ENCODE measurements at places on chromosomes 1 and 21. TPM values are rescaled to one million over a fixed set of nuclear protein-coding genes. Genes with fewer than 3 reads are reported as not detected.
A peak's percentile ranks its signal among the peaks of the same experiment; 100 is the strongest.

The HSF2BP gene
- 1.7 TPM for total RNA-seq

The ADAMTS4 gene
- total RNA-seq = 10.3 TPM

The CCDC30 gene
- 13.3 TPM for total RNA-seq

- no peak overlapping the region for H3K27ac ChIP-seq
- no peak overlapping the region for H3K4me3 ChIP-seq
- H3K4me1 ChIP-seq = no peaks in the 10 kb centered on the region
- no peak for DNase-seq
- H3K36me3 ChIP-seq = no peaks in the 10 kb centered on the region
Observed at GRCh38 chr1:48789903-48790302, 13.2 kb upstream of the BEND5 start.

DNA sequence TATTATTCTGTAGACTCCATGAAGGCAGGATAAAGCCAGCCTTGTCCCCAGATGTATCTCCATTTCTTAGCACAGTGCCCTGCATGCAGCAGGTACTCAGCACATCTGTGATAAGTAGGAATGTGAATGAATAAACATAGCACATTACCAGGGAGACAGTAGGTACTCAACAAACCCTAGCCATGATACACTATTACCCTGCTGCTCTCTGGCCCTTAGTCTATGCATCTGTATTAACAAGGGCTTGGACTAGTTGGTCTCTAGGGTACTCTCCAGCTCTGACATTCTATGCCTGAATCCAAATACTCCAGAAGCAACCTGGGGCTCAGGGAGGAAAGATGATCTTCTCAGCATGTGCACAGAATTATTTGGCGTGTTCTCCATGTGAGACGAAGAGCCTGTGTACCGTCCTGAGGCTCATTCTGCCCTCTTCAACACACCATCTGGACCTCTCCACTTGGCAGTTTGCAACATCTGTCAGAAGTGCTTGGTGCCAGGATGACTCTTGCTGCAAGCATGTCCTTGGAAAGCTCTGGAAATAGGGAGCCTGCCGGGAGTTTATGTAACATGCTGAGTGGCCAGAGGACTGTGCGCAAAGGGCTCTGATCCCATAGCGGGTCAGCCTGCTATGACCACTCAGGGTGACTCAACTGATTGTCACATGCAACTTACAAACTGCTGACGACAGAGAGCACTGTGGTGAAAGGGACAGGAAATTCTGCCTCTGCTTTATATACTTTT lies 228.2 kb upstream of the USP24 start:
- H3K4me1 ChIP-seq = peaks cover 11% of the 10 kb centered on the region
- H3K27ac ChIP-seq = no peak overlapping the region
- DNase-seq = peak; percentile 91
- no peak overlapping the region for H3K4me3 ChIP-seq
- no peaks in the 10 kb centered on the region for H3K27me3 ChIP-seq

DNA sequence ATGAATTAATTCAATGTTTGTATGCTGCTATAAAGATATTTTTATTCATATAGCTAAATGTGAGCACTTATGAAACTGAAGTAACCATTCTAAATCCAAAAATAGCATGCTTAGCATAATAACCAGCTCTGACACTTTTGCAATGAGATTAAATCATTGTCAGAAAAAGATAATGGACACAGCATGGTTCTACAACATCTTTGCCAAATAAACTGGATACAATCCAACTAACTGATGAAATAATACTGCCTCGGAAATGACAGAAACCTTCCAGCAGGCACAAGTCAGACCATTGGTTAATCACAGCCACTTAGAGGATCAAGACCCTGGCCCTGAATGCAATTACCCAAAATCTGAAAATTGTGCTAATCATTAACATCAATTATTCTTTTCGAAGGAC lies 592.7 kb upstream of the ADGRL4 start:
- H3K27ac ChIP-seq = no peak overlapping the region
- no peak for DNase-seq
- no peaks in the 10 kb centered on the region for H3K27me3 ChIP-seq
- H3K36me3 ChIP-seq = no peaks in the 10 kb centered on the region

- DNase-seq = no peak
- no peak overlapping the region for H3K4me3 ChIP-seq
- H3K4me1 ChIP-seq = peaks cover 15% of the 10 kb centered on the region
- H3K27ac ChIP-seq = no peak overlapping the region
Observed at GRCh38 chr1:205601205-205601604, 30.6 kb downstream of the ELK4 start.

DNA sequence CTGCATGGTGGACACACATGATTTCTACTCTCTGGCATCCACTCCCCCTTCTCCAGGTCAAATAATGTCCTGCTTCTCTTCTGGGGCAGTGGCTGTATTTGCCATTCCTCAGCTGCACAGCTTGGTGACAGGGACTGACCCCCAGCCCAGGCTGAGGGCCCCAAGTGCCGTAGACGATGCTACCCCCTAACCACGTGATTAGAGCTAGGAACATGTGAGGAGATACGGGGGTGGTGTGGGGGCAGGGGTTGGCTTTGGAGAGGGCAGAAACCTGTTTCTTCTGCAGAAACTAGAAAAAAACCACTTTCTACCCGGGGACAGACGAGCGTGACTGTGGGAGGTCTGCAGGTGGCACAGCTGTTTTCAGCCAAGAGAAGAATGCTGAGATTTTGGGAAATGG lies 192.4 kb downstream of the SIPA1L2 start:
- H3K27ac ChIP-seq = peak overlapping the region; percentile 51
- H3K36me3 ChIP-seq = no peaks in the 10 kb centered on the region
- DNase-seq = no peak

All from tibial nerve (tissue), 4 donors.